ENCODE measurements at places on chromosomes 13 and 19.

DNA sequence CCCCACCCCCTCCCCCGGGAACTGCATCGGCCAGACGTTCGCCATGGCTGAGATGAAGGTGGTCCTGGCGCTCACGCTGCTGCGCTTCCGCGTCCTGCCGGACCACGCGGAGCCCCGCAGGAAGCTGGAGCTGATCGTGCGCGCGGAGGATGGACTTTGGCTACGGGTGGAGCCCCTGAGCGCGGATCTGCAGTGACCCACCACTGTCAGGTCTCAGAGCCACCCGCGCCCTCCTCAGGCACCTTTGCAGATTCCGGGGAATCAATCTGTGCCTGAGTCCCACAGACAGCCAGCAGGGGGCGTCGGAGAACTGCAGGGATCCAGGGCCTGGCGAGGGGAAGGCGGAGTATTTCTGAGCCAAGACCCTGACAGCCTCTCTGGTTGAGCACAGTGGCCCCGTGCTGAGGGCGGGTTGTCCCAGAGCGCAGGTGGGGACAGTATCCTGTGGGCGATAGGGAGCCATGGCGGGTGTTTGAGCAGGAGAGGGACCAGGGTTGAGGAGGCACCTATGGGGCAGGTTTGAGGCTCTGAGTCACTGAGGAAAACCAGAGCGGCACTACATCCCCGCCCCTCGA, 30.4 kb upstream of the CYP4F8 start:
- DNase-seq, result peak; percentile 55

GRCh38 chr19:32813862-32814425, 55.6 kb downstream of the SLC7A9 start:
- DNase-seq, result no peak

DNA sequence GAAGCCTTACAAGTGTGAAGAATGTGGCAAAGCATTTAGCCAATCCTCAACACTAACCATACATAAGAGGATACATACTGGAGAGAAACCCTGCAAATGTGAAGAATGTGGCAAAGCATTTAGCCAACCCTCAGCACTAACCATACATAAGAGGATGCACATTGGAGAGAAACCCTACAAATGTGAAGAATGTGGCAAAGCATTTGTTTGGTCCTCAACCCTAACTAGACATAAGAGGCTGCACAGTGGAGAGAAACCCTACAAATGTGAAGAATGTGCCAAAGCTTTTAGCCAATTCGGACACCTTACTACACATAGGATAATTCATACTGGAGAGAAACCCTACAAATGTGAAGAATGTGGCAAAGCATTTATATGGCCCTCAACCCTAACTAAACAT, 18.2 kb downstream of the ZNF726 start:
- DNase-seq, result no peak

- no peak for DNase-seq
Measured at GRCh38 chr19:47239152-47239551, 8.2 kb upstream of the BBC3 start.

DNA sequence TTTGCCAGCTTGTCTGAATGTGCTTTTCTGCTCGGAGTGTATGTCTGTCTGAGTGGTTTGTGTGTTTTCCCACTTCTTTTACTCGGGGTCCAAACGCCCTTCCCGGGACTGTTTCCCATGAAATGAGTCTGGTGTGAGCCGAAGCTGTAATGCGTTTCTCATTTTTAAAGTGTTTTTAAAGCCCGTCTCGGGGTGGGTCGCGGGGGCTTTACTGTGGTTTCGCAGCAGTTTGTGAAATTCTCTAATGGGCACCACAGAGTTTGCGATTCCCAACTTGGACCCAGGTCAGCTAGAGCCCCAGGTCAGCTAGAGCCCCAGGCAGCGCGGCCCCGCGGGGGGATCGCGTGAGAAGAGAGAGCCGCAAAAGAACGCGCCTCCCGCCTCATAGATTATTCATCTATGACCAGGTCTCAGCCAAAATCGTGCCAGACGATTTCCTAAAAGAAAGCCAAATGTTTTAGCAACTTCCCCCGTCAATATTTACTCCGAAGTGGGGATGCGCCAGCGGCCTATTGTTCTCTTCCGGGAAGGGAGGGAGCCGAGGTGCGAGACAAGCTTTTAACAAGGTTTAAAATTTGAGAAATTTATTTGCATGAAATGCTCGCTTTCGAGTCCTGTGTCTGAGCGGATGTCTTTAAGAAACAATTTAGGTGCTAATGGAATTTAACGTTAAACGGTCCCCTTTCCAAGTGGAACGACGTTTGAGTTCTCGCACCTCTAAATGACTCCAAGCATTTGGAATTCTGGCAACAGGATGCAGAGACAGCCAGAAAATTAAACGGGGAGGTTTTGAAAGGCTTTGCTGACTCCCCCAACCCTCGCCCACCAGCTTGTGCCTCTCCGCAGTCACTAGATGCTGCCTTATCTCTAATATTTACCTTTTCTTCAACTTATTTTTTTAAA, 2.2 kb downstream of the ZIC2 start:
- no peak for DNase-seq

- DNase-seq, result no peak
Measured at GRCh38 chr13:32309312-32310133, 5.6 kb downstream of the ZAR1L start.

DNA sequence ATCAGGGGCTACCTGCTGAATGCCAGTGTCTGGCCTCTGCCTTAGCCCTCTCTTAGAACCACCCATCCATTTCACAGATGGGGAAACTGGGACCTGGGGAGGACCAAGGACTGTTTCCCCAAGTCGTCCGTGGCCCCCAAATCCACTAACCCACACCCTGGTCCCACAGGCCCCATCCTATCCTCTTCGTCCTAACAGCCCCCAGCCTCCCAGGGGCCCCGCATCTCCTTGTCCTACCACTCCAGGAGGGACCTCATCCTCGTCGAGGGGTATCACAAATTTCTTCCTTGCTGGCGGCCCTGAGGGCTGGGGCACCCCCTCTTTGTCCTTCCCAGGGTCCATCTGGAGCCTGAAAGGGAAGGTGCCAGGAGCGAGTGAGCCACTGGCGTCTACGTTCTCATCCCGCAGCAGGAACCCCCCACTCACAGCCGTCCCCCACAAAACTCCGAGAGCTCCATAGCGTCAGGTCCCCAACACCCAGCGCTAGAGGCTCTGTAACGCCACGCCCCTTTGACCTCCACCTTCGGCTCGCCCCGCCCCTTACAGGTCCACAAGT, 606 bp downstream of the ERCC1 start:
- no peak for DNase-seq

- peak; percentile 70 for DNase-seq
Measured at GRCh38 chr13:35888457-35888883, 242.7 kb downstream of the DCLK1 start.

DNA sequence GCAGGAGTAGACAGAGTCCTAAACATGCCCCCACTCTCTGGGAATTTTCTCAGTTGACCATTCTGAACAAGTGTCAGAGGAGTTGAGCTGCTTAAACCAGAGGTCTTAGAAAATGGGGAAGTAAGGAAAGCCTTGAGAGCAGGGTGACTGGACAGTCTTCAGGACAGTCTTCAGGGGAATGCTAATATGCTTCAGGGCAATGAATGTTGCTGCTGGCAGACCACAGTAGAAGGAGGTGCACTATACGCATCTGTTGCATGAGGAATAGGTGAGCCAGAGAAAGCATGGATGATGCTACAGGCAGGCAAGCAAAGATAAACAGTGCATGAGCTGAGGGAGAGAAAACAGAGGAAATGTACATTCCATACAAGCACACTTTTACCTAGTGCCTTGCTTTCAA, 196.6 kb upstream of the GPR12 start:
- no peak for DNase-seq

DNA sequence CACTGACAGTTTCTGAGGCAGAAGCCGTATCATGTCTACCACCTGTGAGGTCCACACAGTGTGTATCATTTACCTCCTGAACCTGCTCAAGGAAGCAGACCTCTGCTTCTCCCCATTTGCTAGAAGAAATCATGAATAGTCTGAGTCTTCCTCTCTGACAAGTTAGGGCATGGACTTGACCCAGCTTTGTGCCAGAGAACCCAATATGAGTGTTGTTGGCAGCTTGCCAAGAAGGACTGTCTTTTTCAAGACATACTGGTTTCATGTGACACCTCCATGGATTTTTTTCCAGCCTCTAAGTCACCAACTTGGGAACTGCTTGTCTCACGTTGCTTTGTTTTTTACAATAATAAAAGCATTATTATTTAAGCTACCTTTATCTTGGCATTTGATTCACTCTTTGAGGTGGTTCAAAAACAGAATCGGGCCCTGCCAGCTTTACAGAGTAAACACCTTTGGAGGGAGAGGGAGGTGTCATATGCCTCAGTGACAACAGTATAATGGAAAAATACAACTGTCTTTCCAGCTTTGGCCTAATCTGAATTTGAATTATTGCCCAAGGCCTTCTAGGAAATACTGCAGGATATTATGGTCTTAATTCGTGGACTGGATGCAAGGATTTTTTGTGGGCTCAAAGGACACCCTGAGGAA, 9.6 kb downstream of the ZNF211 start:
- no peak for DNase-seq

DNA sequence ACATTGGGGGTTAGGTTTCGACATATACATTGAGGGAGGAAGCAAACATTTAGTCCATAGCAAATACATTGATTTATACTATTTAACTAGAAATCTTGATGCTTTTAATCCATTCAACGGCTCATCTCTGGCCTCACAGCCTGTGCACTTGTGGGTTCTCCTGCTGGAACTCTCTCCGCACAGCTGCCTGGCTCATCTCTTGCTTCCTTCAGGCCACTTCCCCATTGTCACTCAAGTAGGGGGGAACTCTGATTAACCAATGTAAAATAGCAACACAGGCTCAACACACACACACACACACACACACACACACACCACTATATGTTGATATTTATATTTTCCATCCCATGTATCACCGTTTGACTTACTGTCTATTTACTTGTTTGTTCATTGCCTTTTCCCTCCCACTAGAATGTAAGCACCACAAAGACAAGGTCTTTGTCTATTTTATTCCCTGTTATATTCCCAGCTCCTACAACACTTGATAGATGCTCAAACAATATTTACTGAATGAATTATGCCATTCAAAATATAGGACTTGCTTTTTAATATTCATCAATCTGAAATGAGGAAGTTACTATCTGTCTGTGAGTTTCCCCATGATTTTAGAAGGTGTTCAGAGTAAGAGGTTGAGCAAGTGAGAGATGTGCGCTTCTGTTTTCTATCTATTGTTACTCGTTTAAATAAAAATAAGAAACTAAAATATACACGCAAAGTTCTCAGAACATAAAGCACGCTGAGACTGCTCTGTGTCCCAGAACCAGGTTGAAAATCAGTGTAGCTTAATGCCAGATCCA, 29.8 kb upstream of the PABPC3 start:
- DNase-seq, result no peak

- peak; percentile 43 for DNase-seq
Measured at GRCh38 chr19:38134540-38135149, 89.4 kb downstream of the DPF1 start.

- DNase-seq, result no peak
Measured at GRCh38 chr19:4807188-4807587, 15.7 kb downstream of the FEM1A start.

- no peak for DNase-seq
Measured at GRCh38 chr13:46181840-46182490, at the start of gene LCP1. Gene LCP1, minus strand, starts transcription at chr13:46182177. Its CDS starts 22,515 bp downstream, at chr13:46159662.

DNA sequence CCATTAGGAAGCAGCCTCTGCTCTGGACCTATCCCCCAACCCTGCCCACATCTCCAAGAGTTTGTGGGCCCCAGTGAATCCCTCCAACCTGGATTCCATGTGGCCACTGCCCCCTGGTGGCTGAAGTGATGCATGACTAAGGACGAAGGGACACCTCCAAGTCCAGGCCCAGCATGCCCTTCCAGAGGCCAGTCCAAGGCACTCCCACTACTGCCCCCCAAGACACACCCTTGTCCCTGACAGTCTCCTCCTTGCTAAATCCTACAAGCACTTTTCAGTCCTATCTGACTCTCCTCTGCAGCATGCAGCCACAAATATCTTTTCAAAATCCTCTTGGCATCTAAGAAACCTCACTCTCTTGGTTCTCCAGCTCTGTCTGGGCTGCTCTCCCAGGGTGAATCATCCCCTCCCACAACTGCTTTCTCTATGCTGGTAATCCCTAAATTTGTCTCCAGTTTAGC, 33.0 kb downstream of the DEDD2 start:
- DNase-seq, result peak; percentile 86

GRCh38 chr13:67017276-67017675, 212.9 kb downstream of the PCDH9 start:
- no peak for DNase-seq

GRCh38 chr19:41802770-41803169, 6.4 kb downstream of the CEACAM3 start:
- no peak for DNase-seq

- DNase-seq, result no peak
Measured at GRCh38 chr19:55099557-55100506, 17.6 kb downstream of the PPP1R12C start.

- DNase-seq, result peak; percentile 22
Measured at GRCh38 chr19:13961826-13962698, 9.8 kb downstream of the DCAF15 start.

GRCh38 chr19:10043286-10043927, 30.1 kb downstream of the RDH8 start:
- peak; percentile 36 for DNase-seq

DNA sequence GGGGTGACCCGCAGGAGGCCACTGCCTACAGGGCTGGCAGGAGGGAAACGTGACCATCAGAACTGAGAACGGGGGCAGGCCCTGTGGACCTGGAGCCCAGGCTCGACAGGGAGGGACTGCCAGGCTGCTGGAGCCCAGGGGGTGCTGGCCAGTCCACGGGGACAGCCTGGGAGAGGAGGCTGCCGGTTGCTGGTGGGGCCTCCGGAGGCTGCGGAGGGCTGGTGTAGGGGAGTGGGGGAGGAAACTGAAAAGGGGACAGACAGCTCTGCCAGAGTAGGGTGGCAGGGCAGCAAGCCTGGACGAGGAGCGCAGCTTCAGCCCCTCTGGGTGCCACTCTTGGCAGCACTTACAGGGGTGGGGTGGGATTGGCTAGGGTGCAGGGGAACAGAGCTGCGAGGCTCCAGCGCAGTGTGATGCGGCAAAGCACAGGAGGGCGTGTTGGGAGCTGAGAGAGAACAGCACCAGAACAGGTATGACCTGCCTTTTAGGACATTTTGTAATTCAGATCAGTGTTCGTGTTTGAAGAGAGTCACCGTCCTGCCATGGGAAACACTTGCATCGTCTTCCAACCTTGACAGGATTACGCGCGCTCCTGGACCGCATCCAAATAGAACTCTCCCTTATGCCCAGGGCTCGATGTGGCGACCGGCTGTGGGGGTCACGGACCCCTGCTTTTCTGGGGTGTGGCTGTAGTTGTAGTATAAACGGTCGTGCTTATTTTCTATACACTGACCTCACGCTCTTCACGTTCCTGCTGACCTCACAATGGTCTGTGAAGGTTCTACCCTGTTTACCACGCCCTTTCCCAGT, 19.9 kb upstream of the ARHGEF7 start:
- DNase-seq, result no peak

- DNase-seq, result peak; percentile 5
Measured at GRCh38 chr13:52454459-52454819, 839 bp upstream of the CKAP2 start.

Data from fibroblast of skin of right biceps (primary cell).